ENCODE measurements at places on chromosomes 2 and 18. TPM values are rescaled to one million over a fixed set of nuclear protein-coding genes. Genes with fewer than 3 reads are reported as not detected.

FANCL gene
- 12.8 TPM for total RNA-seq

CPLX4 gene
- total RNA-seq = not detected

FASTKD1 gene
- total RNA-seq = 17.5 TPM

CRACDL gene
- 7.9 TPM for total RNA-seq

MAP3K19 gene
- total RNA-seq = not detected

POMC gene
- total RNA-seq = 3.4 TPM

IL37 gene
- total RNA-seq = not detected

SNRNP27 gene
- total RNA-seq = 54.2 TPM

Measured in mesenteric fat pad (tissue), 1 donor.